ENCODE measurements at places on chromosomes 13 and 19.

DNA sequence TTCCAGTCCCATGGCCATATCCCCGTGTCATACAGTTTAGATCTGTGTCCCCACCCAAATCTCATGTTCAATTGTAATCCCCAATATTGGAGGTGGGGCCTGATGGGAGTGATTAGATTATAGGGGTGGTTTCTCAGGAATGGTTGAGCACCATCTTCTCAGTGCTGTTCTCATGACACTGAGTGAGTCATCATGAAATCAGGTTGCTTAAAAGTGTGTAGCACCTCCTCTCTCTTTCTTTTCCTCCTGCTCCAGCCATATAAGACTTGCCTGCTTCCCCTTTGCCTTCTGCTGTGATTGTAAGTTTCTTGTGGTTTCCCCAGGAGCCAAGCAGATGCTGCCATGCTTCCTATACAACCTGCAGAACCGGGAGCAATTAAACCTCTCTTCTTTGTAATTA is 197.8 kb downstream of the NALCN start:
- no peak for DNase-seq

DNA sequence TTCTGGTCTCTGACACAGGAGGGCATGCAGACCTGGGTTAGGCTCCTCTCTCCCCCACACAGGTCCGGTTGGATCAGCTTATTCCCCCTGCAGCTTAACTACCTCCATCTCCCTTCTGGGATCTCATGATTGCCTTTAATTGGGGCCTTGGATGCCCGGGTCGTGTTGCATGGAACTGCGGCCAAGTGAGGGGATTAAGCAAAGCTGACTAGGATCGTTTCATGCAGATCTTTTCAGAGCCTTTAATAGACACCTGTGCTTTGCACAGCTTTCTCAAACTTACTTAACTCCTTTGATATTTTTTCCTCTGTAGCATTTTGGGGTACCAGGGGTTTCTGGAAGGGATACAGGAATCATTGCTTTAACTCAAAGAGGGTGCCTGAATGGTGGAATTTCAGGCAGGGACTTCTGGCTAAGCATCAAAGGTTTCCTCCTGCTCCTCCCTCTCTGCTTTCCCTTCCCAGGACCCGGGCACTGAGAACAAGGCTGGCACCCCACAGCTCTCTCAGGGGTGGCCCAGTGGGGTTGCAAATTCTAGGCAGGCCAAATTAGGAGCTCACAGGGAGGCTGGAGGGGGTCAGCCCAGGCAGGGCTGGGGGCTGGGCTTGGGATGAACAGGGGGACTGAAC is 477 bp downstream of the NFILZ start:
- no peak for DNase-seq

DNA sequence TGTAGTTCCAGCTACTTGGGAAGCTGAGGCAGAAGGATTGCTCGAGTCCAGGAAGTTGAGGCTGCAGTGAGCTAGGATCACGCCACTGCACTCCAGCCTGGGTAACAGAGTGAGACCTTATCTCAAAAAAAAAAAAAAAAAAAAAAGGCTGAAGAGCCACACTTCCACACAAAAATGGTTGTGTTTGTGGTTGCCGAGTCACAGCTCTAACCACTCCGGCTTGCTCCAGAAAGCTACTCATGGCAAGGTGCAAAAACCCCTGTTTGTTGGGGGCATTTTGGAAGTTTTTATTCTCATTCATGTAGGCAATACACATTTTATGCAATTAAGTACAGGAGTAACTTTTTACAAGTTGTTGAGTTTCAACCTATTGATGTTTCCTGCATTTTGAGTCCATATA is 93.5 kb downstream of the INSR start:
- no peak for DNase-seq

GRCh38 chr19:45352914-45353796 is 12.6 kb downstream of the KLC3 start:
- DNase-seq = no peak

GRCh38 chr13:29411481-29411880 is 184.0 kb downstream of the SLC7A1 start:
- DNase-seq = no peak
